Activated CD4-positive, alpha-beta memory T cell treated with anti-CD3 and anti-CD28 coated beads for 36 hours (primary cell): ENCODE measurements at places on chromosomes 13 and 19.

DNA sequence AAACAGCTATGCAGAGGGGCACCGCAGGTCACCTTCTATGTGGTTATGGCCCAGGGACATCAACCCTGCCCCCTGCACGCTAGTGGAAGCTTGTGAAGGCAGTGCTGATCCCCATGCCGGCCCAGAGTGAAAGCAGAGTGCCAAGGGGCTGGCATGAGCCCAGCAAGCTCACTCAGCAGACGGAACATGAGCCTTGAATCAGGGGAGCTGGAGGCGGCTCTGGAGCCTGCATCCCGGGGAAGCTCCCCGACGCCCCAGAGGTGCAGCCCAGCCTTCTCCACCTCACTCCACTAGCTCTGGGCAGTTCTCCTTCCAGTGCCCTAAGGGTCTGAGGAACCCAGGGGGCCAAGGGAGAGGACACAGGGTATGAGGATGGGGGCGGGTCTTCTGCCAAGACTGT lies 19.0 kb upstream of the ISYNA1 start:
- peaks cover 1% of the 10 kb centered on the region for H3K4me1 ChIP-seq
- H3K36me3 ChIP-seq, result peaks cover 15% of the 10 kb centered on the region
- no peaks in the 10 kb centered on the region for H3K27me3 ChIP-seq
- no peak overlapping the region for H3K4me3 ChIP-seq

DNA sequence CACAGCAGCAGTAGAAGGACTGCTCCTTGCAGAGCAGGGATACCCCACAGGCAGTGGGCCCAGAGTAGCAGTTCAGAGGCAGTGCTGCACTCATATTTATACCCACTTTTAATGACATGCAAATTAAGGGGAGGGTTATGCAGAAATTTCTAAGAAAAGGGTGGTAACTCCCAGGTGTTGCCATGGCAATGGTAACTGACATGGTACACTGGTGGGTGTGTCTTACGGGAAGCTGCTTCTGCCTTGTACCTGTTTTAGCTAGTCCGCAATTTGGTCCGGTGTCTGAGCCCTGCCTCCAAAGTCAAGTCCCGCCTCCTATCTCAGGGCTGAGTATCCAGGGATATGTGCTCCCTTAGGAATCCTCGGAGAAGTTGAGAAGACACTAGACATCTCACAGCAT lies 79.2 kb upstream of the UQCRFS1 start:
- no peak for DNase-seq
- no peak overlapping the region for H3K27ac ChIP-seq
- no peak overlapping the region for H3K4me3 ChIP-seq
- peaks cover 10% of the 10 kb centered on the region for H3K27me3 ChIP-seq

GRCh38 chr13:55937180-55937579 lies 1203.5 kb upstream of the PRR20A start:
- no peaks in the 10 kb centered on the region for H3K27me3 ChIP-seq
- no peak for DNase-seq
- H3K4me1 ChIP-seq, result no peaks in the 10 kb centered on the region
- H3K4me3 ChIP-seq, result no peak overlapping the region

GRCh38 chr13:40494946-40495620 lies 171.4 kb downstream of the FOXO1 start:
- peak overlapping the region; percentile 62 for H3K27ac ChIP-seq
- peaks cover 52% of the 10 kb centered on the region for H3K4me1 ChIP-seq
- no peaks in the 10 kb centered on the region for H3K27me3 ChIP-seq
- DNase-seq, result no peak
